Kidney epithelial cell (primary cell): ENCODE measurements at places on chromosomes 12 and 14.
A peak's percentile ranks its signal among the peaks of the same experiment; 100 is the strongest.

- DNase-seq, result no peak
These were observed 35.7 kb upstream of the NCOR2 start for GRCh38 chr12:124603100-124603541.

DNA sequence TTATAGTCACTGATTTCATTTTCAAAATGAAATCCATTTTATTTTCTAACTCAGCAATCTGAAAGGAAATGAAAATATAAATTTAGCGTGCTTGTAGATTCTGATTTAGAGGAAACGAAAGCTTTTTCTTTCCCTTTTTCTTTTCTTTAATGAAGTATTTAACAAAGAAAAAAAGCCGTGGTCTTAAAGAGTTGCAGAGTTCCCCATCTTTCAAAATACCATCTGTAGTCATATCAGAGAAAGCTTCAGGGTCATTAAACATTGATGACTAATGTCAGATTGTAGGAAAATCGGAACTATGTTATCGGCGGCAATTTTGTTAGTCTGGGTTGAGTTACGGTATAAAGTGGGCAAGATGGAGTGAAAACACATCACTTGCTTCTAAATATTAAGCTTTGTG, 32.3 kb downstream of the DRAM1 start:
- no peak for DNase-seq

DNA sequence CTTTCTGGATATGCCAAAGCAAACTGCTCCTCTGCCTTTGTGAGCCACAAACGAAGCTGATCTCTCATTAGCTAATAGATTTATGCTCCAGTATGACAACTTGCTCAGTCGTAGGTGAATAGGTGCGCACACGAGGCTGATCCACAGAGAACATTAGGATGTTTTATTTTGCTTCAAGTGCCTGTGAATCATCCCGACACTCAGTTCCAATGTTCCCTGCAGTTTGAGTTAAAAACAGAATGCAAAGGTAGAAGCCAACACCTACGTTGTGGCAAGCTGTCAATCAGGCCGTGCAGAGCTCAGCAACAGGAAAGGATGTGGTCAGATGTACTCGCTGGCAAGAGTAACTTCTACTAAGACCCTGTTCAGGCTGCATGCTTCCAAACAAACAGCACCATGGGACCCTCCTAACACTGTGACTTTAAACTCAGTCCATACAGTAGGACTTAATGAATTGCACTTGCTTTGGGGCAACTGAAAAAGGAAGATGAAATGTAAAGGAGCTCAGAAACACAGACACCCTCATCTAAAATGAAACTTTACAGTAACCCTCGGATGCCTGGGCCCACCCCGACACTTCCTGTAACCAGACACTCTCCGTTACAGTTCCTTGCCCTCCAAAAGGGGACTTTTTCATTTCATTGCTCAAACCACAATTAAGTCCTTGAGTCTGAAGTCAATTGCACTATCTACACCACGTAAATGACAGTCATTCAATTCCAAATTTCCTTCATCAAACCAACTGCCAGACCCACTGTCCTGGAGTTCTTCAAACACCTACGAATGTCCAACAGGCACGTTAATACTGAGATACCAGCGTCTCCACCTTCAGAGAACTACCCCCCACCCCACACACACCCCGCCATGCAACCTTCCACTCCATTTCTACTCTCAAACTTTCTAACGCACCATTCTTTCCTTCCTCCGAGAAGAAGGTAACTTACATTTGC, 1.6 kb downstream of the CCDC88C start:
- peak; percentile 41 for DNase-seq

GRCh38 chr14:22606380-22606779, 8.3 kb downstream of the ABHD4 start:
- no peak for DNase-seq
